ENCODE measurements at places on chromosomes 11 and 22. TPM values are rescaled to one million over a fixed set of nuclear protein-coding genes. Genes with fewer than 3 reads are reported as not detected.

DNA sequence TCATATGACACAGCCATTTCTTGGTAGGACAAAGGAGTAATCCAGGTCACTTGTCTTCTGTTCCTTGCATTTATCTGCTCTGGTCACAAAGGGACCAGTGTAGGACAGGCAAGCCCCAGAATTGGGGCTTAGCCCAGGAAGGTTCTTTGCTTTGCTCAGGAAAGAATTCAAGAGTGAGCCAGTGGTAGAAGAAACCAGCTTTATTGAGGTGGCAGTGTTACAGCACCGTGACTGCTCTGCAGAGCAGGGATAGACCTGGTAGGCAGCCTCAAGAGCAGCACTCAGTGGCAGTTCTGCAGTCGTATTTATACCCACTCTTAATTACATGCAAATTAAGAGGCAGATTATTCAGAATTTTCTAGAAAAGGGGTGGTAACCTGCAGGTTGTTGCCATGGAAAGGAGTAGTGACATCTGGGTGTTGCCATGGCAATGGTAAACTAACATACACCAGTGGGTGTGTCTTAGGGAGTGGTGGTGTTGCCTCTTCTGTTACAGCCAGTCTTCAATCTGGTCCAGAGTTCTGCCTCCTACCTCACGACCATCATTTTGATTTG is 84.9 kb upstream of the RAB1B start:
- no peak for DNase-seq

DNA sequence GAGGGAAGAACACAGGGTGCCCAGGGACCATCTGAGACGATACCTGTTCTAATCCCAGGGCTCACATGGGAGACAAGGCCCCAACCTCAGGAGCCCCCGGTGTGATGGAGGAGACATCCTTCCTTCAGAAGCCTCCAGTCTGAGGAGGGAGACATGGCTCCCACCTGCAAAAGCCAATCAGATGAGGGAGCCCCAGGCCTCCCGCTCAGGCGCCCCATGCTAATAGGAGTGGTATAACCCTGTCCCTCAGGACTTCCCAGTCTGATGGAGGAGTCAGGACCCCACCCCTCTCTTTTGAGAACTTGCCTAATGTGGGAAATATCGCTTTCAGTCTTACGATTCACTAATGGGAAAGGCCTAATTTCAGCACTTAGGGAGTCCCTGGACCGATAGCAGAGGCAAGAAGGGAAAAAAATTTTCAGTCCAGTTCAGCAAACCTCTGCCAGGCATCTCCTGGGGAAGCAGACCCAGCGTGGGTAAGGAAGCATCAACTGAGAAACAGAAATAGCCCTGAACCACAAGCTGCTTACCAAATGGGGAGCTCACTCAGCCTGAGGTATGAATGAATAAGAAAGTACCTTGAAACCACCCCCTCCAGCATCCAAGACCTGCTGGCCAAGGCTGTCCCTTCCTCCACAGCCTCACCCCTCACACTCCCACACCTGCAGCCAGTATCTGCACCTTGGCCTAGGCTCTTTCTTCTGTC is 5.9 kb downstream of the ARRB1 start:
- no peak for DNase-seq

The PVALB gene
- not detected for total RNA-seq

The CELF1 gene
- total RNA-seq = 190 TPM

The KCNJ5 gene
- not detected for total RNA-seq
